Left cardiac atrium (tissue), 4 donors: ENCODE measurements at places on chromosomes 5 and 9. TPM values are rescaled to one million over a fixed set of nuclear protein-coding genes. Genes with fewer than 3 reads are reported as not detected.

ADGRD2 gene
- total RNA-seq = not detected

CER1 gene
- total RNA-seq = not detected

MLLT3 gene
- total RNA-seq = 5.3 TPM

CDO1 gene
- total RNA-seq = 41.4 TPM

CTXN3 gene
- not detected for total RNA-seq

SEMA5A gene
- total RNA-seq = 19.7 TPM

NRG2 gene
- 1.3 TPM for total RNA-seq

LCN10 gene
- 9.3 TPM for total RNA-seq

TAS2R1 gene
- total RNA-seq = not detected

WDR31 gene
- 4.9 TPM for total RNA-seq

ADGRV1 gene
- 0.32 TPM for total RNA-seq

SURF6 gene
- total RNA-seq = 11.1 TPM

PCDHA5 gene
- total RNA-seq = not detected

ANKRD34B gene
- 0.06 TPM for total RNA-seq

GFM2 gene
- total RNA-seq = 24.8 TPM

RXRA gene
- 41.6 TPM for total RNA-seq

FOXD4L3 gene
- total RNA-seq = not detected

PLPP1 gene
- 87.8 TPM for total RNA-seq

PCDHGB5 gene
- 7.7 TPM for total RNA-seq

GABRA1 gene
- total RNA-seq = not detected

AGGF1 gene
- total RNA-seq = 11.9 TPM

CCL28 gene
- total RNA-seq = 1.6 TPM

ALDH7A1 gene
- 25.2 TPM for total RNA-seq

CYLC2 gene
- not detected for total RNA-seq

FER gene
- total RNA-seq = 19.0 TPM

PTAR1 gene
- 34.5 TPM for total RNA-seq

DEPDC1B gene
- 0.47 TPM for total RNA-seq

LCN6 gene
- 51.8 TPM for total RNA-seq

SSNA1 gene
- total RNA-seq = 53.1 TPM

FOXD4 gene
- not detected for total RNA-seq

PTPRD gene
- total RNA-seq = 12.1 TPM

SPATA31C1 gene
- total RNA-seq = not detected

SLC6A19 gene
- total RNA-seq = not detected

ARHGAP26 gene
- total RNA-seq = 29.6 TPM

FOXD4L6 gene
- total RNA-seq = 0.15 TPM

IPPK gene
- 19.6 TPM for total RNA-seq

ZNF474 gene
- total RNA-seq = 0.16 TPM

ECM2 gene
- total RNA-seq = 17.6 TPM

PCAT7 gene
- not detected for total RNA-seq

MEF2C gene
- total RNA-seq = 53.7 TPM

ZDHHC11B gene
- total RNA-seq = 32.5 TPM

PLPPR1 gene
- total RNA-seq = not detected

TMEFF1 gene
- total RNA-seq = not detected

NSG2 gene
- not detected for total RNA-seq

CBY3 gene
- not detected for total RNA-seq

OR1J2 gene
- total RNA-seq = not detected

TRUB2 gene
- total RNA-seq = 23.0 TPM

FAT2 gene
- total RNA-seq = 0.18 TPM

PHF19 gene
- total RNA-seq = 18.5 TPM

KCNIP1 gene
- not detected for total RNA-seq

MED22 gene
- 18.2 TPM for total RNA-seq

SARDH gene
- total RNA-seq = 1.4 TPM

CRB2 gene
- total RNA-seq = 2.2 TPM

CCNH gene
- 21.2 TPM for total RNA-seq

RLN2 gene
- not detected for total RNA-seq
